T1000 (cell line): ENCODE measurements at places on chromosomes 16 and 17.

DNA sequence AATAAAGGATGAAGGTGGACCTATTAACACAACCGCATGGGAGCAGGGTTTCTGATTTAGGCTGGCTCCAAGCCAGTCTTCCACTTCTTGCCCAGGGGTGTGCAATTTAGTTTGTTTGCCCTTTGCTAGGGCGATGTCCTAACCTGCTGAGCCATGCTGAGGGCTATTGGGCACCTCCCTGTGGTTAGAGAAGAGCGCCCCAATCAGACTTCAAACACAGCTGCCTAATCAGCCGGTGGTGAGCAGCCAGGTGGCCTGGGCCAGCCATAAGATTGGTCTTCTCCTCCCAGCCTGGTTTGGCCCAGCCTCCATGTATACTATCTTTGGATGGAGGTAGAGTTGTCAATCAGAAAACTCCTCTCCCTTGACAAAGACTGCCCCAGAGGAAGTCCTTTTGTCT, 15.7 kb downstream of the TMEM94 start:
- DNase-seq, result no peak

GRCh38 chr17:74748279-74748528, 224 bp upstream of the NHERF1 start:
- DNase-seq, result no peak

DNA sequence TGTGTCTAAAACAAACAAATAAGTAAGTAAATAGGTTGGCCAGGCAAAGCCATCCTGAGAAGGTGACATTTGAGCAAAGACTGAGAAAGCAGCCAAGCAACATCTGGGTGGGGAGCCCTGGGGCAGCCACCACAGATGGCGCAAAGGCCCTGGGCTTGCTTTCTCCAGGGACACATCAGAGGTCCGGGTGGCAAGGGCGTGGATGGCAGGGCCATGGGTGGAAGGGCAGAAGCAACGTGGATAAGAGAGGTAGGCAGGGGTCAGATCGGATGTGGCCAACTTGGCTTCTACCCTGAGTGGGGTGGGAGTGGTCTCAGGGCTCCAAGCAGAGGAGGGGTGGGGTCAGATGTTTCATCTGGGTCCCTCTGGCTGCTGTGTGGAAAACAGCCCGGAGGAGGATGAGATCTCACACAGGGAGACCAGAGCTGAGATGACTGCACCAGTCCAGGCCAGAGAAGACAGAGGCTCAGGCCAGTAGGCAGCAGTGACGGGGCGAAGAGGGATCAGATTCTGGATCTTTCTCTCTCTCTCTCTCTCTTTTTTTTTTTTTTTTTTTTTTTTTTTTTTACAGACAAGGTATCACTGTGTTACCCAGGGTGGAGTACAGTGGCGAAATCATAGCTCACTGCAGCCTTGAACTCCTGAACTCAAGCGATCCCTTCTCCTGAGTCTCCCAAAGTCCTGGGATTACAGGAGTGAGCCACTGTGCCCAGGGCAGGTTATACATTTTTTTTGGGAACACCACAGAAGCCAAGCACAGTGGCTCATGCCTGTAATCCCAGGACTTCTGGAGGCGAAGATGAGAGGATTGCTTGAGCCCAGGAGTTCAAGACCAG, 6.1 kb upstream of the SPN start:
- no peak for DNase-seq

- no peak for DNase-seq
These were observed 3.4 kb downstream of the SLC2A4 start for GRCh38 chr17:7284911-7285310.

GRCh38 chr16:87231295-87231694, 85.9 kb downstream of the C16orf95 start:
- no peak for DNase-seq

- no peak for DNase-seq
These were observed 43.6 kb upstream of the USP7 start for GRCh38 chr16:9007177-9007794.
